ENCODE measurements at places on chromosomes 1 and 21.

DNA sequence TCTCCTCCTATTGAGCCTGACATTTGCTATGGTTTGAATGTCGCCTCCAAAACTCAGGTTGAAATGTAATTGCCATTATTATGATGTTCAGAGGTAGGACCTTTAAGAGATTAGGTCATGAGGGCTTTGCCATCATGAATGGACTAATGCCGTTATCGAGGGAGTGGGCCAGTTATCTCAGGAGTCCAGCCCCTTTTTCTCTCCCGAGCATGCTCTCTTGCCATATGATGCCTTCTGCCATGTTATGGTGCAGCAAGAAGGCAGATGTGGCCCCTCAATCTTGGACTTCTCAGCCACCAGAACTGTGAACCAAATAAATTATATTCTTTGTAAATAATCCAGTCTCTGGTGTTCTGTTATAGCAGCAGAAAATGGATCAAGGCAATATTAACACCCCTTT is 323.5 kb downstream of the RRAGC start:
- no peak for DNase-seq

DNA sequence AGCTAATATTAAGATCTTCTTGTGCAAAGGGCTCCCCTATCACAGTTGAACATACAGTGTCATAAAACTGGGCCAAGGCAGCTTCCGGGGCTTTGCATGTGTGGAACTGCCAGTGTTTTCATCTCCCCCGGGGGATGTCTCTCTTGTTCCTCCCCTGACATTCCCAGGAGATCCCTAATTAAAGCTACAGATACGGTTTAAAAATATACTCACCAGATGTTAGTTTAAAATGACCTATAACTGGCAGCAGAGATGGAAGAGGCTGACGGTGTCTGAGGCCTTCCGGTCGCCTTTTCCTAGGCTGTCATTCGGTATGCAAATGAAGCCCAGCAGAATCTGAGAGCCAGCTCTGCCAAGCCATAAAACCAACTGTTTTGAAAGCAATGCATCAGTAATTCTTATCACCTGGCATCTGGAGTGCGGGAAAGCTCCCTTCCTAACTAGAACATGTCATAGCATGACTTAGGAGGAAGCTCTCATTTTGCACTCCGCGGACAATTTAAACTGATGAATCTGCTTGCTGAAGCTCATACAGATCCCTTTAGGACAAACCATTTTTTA is 436.5 kb upstream of the VAMP3 start:
- DNase-seq = no peak

DNA sequence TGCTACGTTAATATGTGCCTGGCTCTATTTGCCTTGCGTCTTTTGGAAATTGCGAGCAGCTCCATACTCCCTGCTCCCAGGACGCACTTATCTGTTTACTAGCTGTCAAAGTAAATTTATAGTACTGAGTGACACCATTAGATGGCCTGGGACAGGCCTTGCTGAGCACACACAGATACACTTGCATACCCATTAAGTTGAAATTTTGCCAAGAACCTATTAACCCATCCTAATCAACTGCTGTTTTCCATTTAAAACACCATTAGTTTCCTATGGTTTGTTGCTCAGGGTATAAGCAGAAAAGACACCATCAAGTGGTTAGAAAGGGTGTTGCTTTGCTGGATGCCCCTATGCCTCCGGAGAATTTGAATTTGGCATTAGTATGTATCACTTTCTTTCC is 187.3 kb downstream of the SLC44A5 start:
- no peak for DNase-seq

- no peak for DNase-seq
Measured at GRCh38 chr1:156401041-156401574, 32.1 kb downstream of the RHBG start.

- no peak for DNase-seq
Measured at GRCh38 chr21:16587681-16588375, 858.0 kb downstream of the USP25 start.

DNA sequence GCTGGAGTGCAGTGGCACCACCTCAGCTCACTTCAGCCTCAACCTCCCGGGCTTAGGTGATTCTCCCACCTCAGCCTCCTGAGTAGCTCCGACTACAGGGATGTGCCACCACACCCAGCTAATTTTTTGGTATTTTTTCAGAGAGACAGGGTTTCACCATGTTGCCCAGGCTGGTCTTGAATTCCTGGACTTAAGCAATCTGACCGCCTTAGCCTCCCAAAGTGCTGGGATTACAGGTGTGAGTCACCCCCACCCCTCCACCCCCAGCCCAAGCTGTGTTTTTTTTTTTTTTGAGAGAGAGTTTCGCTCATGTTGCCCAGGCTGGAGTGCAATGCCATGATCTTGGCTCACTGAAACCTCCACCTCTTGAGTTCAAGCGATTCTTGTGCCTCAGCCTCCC is 75.4 kb downstream of the NKAIN1 start:
- no peak for DNase-seq

GRCh38 chr1:100879422-100879821 is 15.2 kb downstream of the EXTL2 start:
- DNase-seq = no peak

GRCh38 chr1:237235091-237235490 is 193.1 kb downstream of the RYR2 start:
- DNase-seq = no peak

GRCh38 chr1:152029144-152029928 is 7.5 kb downstream of the S100A11 start:
- no peak for DNase-seq

DNA sequence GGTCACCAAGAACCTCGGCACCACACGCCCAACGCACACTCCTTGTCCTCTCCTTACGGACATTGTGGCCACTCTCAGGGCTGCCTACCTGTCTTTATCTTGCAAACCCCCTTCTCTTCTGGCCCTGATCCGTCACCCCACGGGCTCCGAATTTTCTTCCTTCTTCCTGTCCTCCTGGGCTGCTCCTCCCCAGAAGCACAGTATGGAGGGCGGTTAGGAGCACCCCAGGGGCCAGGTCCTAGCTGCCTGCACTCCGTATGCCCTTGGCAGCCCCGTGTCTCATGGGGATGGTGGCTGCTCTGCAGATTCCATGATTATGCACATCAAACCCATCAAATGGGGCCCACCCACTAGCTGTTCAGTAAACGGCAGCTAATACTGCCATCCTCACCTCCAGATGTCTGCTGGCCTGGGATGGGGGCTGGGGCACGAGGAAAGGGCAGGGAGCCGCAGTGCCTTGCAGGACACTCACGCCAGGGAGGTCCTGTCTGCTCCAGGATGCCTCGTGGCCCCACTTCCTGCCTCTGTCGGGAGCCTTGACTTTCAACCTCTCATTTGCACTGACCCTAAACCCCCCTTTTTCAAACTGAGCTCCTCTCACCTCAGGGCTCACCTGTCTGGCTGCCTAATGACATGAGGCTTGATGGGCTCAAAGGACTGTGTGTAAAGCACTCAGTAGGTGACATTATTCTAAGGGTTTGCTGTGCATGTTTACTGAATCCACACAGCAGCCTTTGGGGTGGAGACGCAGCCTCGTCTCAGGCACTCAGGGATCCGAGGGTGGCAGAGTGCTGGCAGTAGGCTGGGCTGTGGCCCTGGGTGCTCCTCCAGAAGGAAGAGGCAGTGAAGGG is 4.4 kb downstream of the TTC34 start:
- DNase-seq = no peak

DNA sequence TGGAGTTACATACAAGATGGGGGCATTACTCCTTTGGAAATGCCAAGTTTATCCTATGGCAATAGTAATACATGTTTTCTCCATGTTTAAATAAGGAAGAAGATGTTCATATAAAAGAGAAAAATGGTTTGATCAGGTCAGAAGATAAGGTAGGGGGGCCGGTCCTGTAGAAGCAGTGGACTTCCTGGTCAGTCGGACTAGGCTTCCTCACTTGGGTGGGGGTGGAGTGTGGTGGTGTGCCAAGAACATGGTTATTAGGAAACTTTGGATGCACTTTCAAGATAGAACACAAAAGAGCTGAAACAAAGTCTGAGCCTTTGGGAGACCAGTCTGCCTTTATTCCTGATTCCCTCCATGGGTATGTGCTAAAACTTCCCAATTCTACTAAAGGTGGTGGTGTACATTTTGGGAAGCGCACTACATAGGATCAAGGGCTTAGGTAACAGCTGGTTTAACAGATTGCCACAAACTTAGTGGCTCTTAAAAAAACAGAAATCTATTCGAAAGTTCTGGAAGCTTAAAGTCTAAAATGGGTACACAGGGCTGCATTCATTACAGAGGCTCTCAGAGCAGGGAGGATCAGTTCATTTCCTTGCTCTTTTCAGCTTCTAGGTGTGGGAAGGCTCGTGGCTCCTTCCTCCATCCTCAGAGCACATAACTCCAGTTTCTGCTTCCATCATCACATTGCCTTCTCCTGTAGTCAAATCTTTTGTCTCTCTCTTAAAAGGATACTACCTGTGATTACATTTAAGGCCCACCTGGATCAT is 64.6 kb downstream of the KDM1A start:
- DNase-seq = no peak

GRCh38 chr1:159911326-159912070 is 11.5 kb upstream of the CFAP45 start:
- DNase-seq = no peak

- DNase-seq = no peak
Measured at GRCh38 chr21:38477226-38477625, 21.1 kb downstream of the ERG start.

DNA sequence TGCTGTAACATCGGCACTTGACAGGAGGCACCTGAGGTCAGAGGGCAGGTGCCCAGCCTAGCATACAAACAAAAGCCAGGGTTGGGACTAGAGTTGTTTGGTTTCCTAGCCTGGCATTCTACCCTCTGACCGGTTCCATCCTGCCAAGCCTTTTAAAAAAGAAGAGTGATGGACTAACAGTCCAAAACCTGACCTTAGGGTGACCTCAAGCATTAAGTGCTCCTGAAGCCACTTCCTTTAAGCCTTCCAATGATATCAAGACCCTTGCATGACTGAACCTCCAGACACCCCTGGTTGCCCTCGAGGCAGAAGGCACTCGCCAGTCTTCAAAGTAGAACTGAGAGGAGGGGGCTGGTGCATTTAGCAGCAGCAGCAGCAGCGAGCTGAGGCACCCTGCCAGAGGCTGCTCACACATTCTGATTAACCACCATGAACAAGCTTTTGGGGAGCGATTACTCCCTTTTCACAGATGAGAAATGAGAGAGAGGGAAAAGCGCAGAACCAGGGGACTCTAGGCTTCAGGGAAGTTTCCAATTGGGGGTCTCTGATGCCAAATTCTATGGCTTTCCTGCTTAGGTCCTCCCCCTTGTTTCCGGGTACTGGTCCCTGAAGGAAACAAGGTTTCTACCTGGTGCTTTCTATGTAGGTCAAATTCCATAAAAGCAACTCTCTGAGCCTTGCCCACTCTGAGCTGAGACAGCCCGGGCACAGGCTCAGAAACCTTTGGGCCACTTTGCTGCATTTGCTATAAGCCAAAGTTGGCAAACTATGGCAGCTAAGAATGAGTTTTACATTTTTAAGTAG is 9.2 kb downstream of the SLC2A1 start:
- no peak for DNase-seq

- no peak for DNase-seq
Measured at GRCh38 chr1:12140515-12141162, 26.2 kb upstream of the TNFRSF1B start.

- no peak for DNase-seq
Measured at GRCh38 chr21:14863745-14864210, 201.0 kb downstream of the NRIP1 start.

DNA sequence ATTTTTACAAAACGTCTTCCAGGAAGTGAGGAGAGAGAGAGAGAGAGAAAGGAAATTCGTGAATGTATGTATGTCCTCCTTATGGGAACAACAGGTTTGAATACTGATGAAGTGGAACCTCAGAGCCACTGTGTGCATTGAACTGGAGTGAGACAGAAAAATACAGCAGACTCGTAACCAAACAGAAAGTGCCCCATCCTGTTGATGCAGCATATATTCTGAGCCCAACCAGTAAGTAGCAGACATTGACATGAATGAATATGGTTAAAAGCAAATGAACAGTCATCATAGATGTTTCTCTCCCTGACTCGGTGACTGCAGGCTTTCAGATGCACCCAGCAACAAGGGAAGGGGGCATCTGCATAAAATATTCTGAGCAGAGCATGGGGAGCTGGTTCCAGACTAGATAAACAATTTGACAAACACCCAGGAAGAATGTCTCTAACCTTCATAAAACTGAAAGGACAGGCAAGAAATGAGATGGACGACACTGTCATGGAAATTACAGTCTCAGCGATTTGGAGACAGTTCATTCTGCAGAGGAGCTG is 471.0 kb upstream of the PBX1 start:
- DNase-seq = no peak

- DNase-seq = no peak
Measured at GRCh38 chr1:112638110-112638428, 18.4 kb downstream of the CAPZA1 start.

GRCh38 chr1:21064057-21064456 is 112.6 kb downstream of the EIF4G3 start:
- DNase-seq = no peak

GRCh38 chr1:41673806-41674205 is 189.3 kb upstream of the EDN2 start:
- DNase-seq = no peak

DNA sequence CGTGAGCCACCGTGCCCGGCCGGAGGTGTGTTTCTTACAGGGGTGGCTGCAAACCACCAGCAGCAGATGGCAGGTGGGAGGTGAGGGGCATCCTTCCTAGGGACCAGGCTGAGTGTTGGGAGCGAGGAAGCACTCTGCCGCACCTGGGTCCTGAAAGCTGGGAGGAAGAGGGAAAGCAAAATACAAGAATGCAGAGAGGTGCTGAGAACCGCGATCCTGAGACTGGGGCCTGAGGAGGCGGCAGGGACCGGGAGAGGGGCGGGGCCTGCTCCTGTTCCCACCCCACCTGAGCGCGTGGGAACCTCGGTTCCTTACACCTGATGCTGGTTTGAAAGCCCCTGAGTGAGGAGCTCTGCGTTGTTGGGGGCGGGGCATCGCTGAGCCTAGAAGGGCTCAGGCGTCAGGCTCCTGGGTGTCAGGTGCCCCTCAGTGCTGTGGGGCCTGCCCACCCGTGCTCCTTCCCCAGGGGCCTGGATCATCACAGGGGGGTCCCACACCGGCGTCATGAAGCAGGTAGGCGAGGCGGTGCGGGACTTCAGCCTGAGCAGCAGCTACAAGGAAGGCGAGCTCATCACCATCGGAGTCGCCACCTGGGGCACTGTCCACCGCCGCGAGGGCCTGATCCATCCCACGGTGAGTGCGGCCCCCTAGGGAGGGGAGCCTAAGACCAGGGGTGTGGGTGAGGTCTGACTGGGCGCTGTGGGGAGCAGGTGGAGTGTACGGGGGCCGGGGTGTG is 15.5 kb downstream of the TRPM2 start:
- no peak for DNase-seq

GRCh38 chr1:41394959-41395956 is 34.0 kb downstream of the FOXO6 start:
- peak; percentile 20 for DNase-seq

- peak; percentile 98 for DNase-seq
Measured at GRCh38 chr1:18922319-18922726, 20.0 kb upstream of the ALDH4A1 start.

- peak; percentile 18 for DNase-seq
Measured at GRCh38 chr1:9324246-9325096, 31.8 kb downstream of the SPSB1 start.

- peak; percentile 52 for DNase-seq
Measured at GRCh38 chr1:15196807-15197530, 43.4 kb downstream of the TMEM51 start.

Measured in cerebellar cortex (tissue), 1 donor.